H1 (cell line): ENCODE measurements at places on chromosomes 4 and X.

GRCh38 chr4:169116270-169116901 is 106.3 kb upstream of the CBR4 start:
- no peaks in the 10 kb centered on the region for H3K27me3 ChIP-seq
- H3K4me3 ChIP-seq, result no peak overlapping the region
- DNase-seq, result no peak
- H3K36me3 ChIP-seq, result peaks cover 4% of the 10 kb centered on the region; the same call in 1 of the 2 replicates
- no peak overlapping the region for H3K27ac ChIP-seq

GRCh38 chrX:48456628-48457331 is 13.3 kb downstream of the SLC38A5 start:
- peaks cover 1% of the 10 kb centered on the region; the same call in 1 of the 2 replicates for H3K36me3 ChIP-seq
- DNase-seq, result no peak
- no peaks in the 10 kb centered on the region for H3K4me1 ChIP-seq

DNA sequence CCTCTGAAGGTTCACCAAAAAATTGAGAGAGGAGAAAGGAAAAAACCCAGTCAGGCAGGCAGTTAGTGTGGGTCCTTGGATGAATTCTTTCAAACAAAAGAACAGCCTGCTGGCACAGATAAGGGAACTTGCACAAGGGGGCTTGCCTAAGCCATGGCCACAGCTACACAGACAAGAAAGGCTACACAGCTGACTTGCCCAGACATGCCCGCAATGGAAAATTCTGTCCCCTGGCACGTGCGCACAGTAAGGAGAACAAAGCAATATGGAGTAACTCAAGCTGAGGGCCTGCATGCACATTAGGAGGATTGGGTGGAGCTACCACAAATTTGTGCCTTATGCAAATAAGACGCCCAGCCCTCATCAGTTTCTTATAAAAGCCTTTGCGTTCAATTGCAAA is 512.5 kb upstream of the HTR2C start:
- no peak for DNase-seq
- no peaks in the 10 kb centered on the region for H3K27me3 ChIP-seq
- H3K4me1 ChIP-seq, result no peaks in the 10 kb centered on the region; the same call in 1 of the 2 replicates
- H3K36me3 ChIP-seq, result no peaks in the 10 kb centered on the region
- H3K4me3 ChIP-seq, result no peak overlapping the region

DNA sequence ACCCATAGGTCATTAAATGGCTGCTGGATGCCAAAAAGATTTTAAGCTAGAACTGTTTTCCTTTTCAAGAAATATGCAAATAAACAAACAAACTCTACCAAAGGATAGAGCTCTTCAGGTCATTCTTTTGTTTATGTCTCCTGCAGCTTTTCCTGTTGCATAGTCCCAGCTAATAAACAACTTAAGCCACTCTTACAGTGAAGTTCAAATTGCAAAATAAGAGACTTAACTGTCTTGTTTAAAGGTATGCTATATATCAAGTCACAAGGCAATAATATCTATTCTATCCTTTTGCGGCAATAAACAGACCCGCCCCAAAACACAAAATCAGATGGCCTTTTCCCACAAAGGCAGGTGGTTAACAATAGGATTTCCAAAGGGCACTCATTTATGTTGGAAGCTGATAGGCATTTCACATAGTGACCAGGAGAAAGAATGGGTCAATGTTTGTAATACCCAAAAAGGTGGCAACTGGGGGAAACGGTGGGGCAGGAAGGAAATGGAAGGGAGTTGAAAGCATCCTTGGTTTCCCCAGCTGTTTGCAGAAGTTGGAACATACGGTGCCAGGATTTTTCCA is 15.3 kb downstream of the HAND2 start:
- H3K27me3 ChIP-seq, result peaks cover 100% of the 10 kb centered on the region
- no peak overlapping the region for H3K4me3 ChIP-seq
- peaks cover 8% of the 10 kb centered on the region for H3K4me1 ChIP-seq
- no peaks in the 10 kb centered on the region for H3K36me3 ChIP-seq
- DNase-seq, result no peak

GRCh38 chr4:67743194-67743593 is 11.0 kb downstream of the GNRHR start:
- H3K4me3 ChIP-seq, result no peak overlapping the region
- no peak overlapping the region for H3K27ac ChIP-seq
- no peaks in the 10 kb centered on the region for H3K27me3 ChIP-seq
- H3K36me3 ChIP-seq, result no peaks in the 10 kb centered on the region

DNA sequence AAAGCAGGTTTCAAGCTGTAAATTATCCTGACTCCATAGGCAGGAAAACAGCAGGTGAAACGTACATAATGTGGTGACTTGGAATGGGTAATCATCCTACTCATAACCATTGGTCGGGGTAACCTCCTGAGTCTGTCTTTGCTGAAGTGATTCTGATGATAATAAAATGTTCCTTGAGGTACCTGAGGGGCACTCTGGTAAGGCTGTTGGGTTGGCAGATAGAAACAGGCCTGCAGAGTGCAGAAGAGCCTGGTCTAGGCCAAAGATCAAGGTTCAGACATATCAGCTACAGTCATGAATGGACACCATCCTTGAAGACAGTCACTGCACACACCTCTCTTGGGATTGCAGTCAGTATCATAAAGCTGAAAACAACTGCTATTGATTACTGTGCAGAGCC is 174.7 kb upstream of the RPL34 start:
- H3K36me3 ChIP-seq, result no peaks in the 10 kb centered on the region
- H3K27me3 ChIP-seq, result no peaks in the 10 kb centered on the region
- no peak for DNase-seq
- no peaks in the 10 kb centered on the region for H3K4me1 ChIP-seq
- H3K4me3 ChIP-seq, result no peak overlapping the region

DNA sequence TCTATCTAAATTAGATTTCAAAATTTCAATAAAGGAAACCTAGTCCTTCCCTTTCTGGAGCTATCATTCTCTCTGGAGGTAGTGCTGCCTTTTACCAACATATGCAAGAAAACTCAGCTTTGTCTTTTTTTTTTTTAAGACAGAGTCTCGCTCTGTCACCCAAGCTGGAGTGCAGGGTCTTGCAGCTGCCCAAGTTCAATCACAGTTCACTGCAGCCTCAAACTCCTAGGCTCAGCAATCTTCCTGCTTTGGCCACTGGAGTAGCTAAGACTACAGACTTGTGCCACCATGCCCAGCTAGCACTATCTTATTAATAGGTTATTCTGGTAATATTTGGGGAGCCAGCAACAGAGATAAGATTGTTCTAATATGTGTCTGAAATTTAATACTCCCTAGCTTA is 12.3 kb downstream of the AASDH start:
- H3K4me3 ChIP-seq, result no peak overlapping the region
- DNase-seq, result no peak
- no peaks in the 10 kb centered on the region for H3K36me3 ChIP-seq
- no peak overlapping the region for H3K27ac ChIP-seq
- H3K4me1 ChIP-seq, result no peaks in the 10 kb centered on the region

DNA sequence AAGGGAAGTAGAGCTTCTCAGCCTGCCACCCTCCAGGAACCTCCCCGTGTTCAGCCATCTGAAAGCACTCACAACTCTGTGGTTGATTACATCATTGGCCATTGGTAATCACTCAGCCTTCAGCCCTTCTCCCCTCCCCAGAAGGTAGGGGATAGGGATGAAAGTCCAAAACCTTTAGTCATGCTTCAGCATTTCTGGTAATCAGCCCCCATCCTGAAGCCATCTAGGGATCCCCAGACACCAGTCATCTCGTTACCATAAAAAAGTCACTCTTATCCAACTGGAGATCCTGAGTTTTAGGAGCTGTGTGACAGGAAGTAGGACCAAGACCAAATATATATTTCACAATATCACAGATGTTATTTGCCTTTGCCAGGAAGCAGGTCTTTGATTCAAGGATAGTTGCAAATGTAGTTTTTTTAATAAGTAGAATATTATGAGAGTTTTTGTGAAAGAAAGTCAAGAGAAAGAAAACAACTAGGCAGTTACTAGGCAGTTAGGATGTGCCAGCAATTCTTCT is 364.6 kb upstream of the NOCT start:
- H3K27ac ChIP-seq, result no peak overlapping the region
- DNase-seq, result no peak
- H3K4me3 ChIP-seq, result no peak overlapping the region
- H3K4me1 ChIP-seq, result no peaks in the 10 kb centered on the region
- no peaks in the 10 kb centered on the region for H3K36me3 ChIP-seq

DNA sequence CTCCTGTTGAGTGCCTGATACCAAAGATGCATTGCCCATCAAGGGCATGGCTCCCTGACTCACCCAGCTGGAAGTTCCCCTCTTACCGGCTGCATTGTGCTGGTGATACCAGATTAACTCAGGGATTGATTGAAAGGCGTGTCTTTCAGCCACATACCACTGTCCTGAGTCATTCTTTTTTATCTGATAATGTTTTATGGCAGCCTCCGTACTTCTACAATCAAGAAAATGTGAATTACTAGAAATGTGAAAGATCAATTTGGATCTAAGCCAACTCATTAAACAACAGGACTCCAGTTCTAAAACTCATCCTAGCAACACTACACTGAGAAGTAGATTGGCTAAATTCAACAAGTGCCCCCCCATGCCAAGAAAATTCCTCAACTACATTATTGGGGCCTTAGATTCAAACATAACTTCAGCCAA is 40.0 kb downstream of the TXK start:
- no peak overlapping the region for H3K4me3 ChIP-seq
- no peak overlapping the region for H3K27ac ChIP-seq
- DNase-seq, result peak; percentile 15
- H3K4me1 ChIP-seq, result no peaks in the 10 kb centered on the region
- no peaks in the 10 kb centered on the region for H3K36me3 ChIP-seq
